ENCODE measurements at places on chromosomes 5 and 9. TPM values are rescaled to one million over a fixed set of nuclear protein-coding genes. Genes with fewer than 3 reads are reported as not detected.
A peak's percentile ranks its signal among the peaks of the same experiment; 100 is the strongest.

The ABCA2 gene
- total RNA-seq: 12.2 TPM

- no peak for DNase-seq
These were observed 57.8 kb downstream of the BARX1 start for GRCh38 chr9:93897075-93897970.

The DDX4 gene
- not detected for total RNA-seq

The LECT2 gene
- not detected for total RNA-seq

GRCh38 chr5:177429248-177430040, 3.0 kb downstream of the GRK6 start:
- peak; percentile 54 for DNase-seq

- DNase-seq: no peak
These were observed 444.7 kb downstream of the PLK2 start for GRCh38 chr5:58015175-58015574.

DNA sequence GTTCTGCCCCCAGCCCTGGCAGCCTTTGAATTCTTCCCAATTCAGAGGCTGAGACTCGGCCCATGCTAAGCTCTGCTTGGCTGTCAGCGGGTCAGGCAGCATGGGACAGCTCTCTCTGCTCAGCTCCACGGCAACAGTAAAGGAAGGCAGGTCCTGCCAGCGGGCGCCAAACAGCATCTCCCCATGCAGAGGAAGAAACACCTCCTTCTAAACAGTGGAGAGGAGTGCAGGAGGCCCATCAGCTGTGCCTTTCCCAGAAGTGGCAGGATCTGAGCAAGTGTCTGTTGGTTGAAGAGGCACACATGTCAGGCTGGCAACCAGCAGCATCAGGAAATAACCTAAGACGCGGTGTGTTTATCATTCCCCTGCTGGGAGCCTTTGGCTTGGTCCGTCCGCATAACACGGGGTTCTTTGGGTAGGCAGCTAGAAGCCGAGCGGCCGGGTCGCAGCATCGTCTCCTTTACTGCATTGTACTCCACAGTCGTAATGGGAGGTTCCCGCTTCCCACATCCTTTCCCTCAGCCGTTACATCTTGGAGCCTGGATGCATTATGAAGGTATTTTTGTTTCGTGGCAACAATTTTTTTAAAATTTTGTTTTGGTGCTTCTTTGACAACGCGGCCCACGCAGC, 42.7 kb upstream of the NCS1 start:
- no peak for DNase-seq

The AHRR gene
- total RNA-seq: 1.5 TPM

- no peak for DNase-seq
These were observed 35.8 kb upstream of the MVB12B start for GRCh38 chr9:126290871-126291270.

DNA sequence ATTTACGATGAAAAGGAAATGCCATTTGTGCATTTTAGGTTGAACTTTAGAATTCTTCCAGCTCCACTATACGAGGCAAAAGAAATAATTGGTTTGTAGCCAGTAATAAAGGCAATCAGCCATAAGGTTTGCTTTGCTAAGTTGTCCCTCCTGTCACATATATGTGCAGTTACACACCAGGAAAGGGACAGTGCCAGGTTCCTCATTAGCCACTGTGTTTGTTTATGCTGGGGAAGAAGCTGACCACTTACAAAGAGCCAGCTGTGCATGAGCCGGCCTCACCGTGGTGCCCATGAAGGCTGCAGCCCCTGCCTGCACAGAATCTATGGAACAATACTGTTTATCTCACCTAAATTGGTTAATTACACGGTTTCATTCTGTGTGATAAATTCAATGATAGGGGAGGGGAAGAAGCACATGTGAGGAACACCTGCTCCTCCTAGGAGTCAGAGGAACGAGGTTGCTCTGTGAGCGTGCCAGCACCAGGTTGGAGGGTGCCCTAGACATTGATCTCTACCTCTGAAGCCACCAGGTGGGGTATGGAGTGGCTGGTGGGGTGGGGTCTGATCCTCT, 173.8 kb upstream of the DAP start:
- no peak for DNase-seq

- no peak for DNase-seq
These were observed 21.9 kb downstream of the TRIP13 start for GRCh38 chr5:914612-915011.

DNA sequence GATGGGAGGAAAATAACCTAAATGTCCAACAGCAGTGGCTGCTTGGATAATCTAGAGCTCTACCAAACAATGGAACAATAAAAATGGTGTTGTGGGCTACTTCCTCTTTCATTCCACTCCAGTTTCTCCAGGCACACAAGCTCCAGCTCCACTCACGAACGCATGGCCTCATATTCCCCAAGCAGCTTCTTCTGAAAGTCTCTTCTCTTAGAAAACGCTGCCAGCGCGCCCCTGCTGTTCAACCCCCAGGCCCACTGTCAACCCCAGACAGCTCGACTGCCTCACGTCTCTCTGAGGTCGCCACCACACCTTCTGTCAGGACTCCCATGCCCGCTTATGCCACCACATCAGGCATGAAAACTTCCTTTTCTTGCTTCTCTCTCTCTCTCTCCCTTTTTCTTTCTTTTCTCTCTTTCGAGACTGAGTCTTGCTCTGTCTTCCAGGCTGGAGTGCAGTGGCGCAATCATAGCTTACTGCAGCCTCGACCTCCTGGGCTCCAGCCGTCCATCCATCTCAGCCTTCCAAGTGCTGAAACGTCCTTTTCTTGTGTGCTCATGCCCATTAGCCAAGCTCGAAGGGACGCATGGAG, 16.2 kb downstream of the OR2V2 start:
- no peak for DNase-seq

The MYORG gene
- total RNA-seq: 34.1 TPM

GRCh38 chr9:20208961-20209371, 413.3 kb downstream of the MLLT3 start:
- DNase-seq: no peak

The PLAC8L1 gene
- 0.64 TPM for total RNA-seq

The ENC1 gene
- 8.1 TPM for total RNA-seq

DNA sequence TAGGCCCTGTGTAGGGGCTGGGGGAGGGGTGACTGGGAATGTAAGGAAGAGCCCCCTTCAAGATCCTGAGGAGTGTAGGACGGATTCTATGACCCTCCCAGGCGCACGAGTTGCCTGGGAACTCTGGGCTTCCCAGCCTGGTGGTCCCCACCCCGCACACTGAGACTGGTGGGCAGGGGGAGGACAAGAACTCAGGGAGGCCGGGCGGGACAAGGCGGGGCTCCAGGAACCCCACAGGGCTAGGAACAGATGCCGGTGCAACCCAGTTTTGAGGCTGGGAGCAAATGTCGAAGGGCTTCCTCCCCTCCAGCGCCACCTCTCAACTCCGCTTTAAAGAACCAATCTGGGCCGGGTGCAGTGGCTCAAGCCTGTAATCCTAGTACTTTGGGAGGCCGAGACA, 1.3 kb upstream of the VDAC1 start:
- no peak for DNase-seq

The MYMK gene
- total RNA-seq: not detected

- no peak for DNase-seq
These were observed 11.1 kb upstream of the GARNL3 start for GRCh38 chr9:127253446-127253845.

DNA sequence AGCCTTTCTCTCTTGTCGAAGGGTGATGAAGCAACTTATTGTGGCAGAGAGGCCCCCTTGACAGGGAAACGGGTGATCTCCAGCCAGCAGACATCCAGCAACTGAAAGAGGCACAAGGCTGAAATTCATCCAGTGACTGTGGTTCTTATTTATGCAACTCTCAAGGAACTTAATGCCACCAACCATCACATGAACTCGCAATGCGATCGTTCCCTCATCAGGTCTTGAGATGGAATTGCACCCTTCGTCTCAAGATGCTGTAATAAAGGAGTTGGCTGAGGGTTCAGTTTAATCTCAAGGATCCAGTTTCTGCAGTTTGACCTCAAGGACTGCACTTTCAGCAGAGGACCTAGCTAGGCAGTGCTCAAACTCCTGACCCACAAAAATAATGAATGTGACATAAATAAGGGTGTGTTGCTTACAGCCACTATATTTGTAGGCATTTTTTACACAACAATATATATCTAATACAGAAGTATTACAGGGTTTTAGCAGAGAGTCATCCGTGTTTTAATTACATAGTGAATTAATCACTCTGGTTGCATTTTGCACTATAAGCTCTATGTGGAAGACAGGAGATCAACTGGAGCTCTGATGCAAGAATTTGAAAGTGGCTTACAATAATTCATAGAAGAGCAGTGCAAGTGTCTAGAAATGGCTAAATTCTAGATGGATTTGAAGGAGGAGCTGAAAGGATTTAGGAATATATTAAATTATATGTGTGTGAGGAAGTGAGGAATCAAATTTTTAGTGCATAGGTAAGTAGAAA, 957.8 kb upstream of the CTNND2 start:
- no peak for DNase-seq

The CTXN3 gene
- not detected for total RNA-seq

- no peak for DNase-seq
These were observed 2.9 kb downstream of the B4GALT1 start for GRCh38 chr9:33164138-33164809.

- peak; percentile 51 for DNase-seq
These were observed 36.3 kb downstream of the VCP start for GRCh38 chr9:35035851-35036701.

GRCh38 chr5:78424665-78425064, 64.2 kb downstream of the SCAMP1 start:
- no peak for DNase-seq

The CAMK2A gene
- total RNA-seq: 118 TPM

The ITGA2 gene
- total RNA-seq: 0.71 TPM

DNA sequence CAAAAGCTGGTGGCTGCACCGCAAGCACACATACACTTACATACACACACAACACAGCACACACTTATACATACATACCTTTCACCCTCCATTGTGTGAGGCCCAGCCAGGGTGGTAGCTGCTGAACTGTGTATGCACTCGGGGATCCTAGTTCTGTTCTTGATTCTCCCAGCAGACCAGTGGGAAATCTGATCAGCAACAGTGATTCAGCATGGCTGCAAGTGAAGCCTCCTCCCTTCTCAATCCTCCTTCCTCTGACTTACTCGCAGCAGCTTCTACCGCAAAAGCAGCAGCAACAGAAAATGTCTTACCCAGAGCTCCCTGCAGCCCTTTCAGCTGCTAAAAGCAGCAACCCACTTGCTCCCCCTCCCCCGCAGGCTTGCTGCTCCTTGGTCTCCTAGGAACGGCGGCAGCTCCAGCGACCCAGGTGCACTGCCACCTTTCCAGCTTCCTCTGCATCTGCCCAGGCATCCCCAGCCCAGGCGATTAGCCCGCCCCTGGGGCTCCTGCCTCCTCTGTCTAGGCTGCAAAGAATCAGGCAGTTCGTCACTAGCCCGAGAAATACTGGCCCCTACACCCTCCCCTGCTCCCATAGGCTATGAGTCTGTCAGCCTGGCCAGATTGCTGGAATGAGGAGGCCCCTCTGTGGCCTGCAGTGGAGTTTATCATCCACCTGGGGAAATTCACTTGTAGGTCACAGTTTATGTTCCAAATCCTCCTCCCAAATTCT, at the start of gene KLHL3:
KLHL3 (minus strand) TSS at position 535 of the 730 bp plus-strand sequence; CDS start at position 92, 443 bp downstream.
- DNase-seq: peak; percentile 50

- DNase-seq: no peak
These were observed 5.9 kb downstream of the FAM163B start for GRCh38 chr9:133603135-133603927.

The CDH6 gene
- 3.4 TPM for total RNA-seq

GRCh38 chr9:121876658-121877271, 216.3 kb downstream of the TTLL11 start:
- peak; percentile 63 for DNase-seq

DNA sequence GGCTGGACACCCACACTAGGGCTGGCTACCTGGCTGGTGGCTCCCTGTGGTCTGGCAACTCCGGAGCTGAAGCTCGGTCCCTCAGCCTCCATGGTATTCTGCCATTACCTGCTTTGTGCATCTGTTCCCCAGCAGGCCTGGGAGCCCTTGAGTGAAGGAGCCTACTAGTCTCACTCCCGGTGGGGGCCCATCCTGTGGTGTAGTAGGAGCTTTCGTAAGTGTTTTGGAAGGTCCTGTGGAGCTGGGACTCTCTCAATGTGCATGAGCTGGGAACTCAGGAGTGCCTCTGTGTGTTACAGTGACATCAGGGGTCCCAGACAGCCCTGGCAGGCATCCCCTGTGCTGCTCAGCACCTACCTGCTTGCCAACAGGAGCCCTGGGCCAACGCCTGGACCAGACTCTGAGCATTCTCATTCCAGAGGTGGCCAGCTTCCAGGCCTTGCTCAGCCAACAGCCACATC, 267.1 kb downstream of the GADD45G start:
- DNase-seq: no peak

The ACTBL2 gene
- total RNA-seq: not detected

GRCh38 chr5:16544607-16545374, 72.0 kb downstream of the RETREG1 start:
- DNase-seq: no peak

- no peak for DNase-seq
These were observed 80.3 kb downstream of the EPB41L4A start for GRCh38 chr5:112338681-112339337.

DNA sequence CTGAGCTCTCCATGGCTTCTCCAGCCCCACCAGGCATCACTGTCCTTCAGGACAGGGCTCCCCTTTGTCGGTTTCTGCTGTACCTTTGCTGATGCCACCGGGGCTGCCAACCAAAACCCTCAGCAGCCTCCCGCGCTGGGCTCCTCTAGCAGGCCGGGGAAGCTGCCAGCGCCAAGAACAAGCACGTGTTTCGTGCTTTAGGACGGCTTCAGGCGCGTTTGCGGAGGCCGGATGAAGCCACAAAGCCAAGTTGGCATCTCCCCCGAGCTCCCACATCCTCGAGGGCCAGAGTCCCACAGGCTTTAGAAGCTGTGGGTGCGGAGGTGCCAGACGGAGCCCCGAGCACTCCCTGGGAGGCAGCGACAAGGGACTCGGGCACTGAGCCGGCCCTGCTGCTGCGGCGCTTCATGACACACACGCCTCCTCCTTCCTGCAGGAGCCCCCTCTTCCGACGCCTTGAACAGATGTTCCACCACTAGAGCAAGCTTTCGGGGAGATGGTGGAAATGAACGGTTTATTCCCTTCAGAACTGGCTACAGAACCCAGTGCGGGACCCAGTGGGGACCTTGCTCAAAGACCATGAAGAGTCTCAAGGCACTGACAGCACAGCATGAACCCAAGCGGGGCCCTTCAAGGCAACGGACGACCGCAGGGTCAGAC, 36.7 kb downstream of the SARDH start:
- peak; percentile 35 for DNase-seq

GRCh38 chr5:53373451-53374158, 106.8 kb upstream of the FST start:
- no peak for DNase-seq

GRCh38 chr9:132224645-132225044, 62.8 kb downstream of the NTNG2 start:
- DNase-seq: no peak

DNA sequence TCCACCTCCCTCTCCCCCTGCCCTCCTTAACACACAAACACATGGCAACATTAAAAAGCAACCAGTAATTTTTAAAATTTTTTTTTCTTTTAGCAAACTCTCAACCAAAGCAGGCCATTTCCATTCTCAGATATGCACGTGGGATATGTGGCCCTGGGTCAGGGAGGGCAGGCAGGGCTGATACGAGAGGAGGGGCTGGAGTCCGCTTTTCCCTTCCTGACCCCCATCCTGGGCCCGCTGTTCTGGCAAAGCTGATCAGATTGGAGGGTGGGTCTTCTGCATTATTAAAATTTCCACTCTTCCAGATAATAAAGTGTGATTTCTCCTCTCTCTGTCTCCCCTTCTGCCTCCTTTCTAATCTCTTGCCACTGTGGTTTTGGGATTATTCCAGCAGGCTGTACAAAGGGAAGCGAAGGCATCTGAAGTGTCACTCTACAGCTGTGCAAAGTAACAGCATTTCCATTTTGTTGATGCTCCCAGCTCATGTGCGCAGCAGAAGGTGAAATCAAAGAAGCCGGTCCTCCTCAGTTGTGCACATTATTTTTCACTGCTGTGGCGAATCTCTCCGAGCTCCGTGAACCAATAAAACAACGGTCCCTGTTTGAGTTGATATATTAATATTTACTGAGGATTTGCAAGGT, 12.0 kb downstream of the IRX1 start:
- no peak for DNase-seq
